ENCODE measurements at places on chromosomes 2 and 18.

GRCh38 chr18:60232541-60232940, 140.0 kb downstream of the MC4R start:
- DNase-seq, result no peak

GRCh38 chr18:73774811-73775509, 372.7 kb downstream of the FBXO15 start:
- DNase-seq, result no peak

DNA sequence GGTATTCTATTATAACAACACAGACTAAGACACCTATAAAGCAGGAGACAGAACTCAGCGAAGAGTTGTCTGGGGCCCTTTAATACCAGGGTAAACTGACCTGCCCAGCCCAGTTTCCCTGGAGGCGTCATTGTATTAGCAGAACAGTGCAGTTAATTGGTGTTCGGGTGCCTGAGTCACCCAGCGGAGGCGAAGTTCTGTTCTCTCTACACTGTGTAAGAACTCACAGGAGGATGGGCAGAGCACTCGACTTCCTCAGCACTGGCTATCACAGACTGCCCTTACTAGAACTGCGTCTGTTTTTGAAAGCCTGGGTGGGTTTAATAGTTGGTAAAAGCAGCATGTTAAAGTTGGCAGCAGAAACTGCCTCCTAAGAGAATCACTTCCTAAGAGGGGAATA, 106.5 kb upstream of the ATP8B1 start:
- no peak for DNase-seq

GRCh38 chr2:69774984-69775982, 33.3 kb downstream of the ANXA4 start:
- peak; percentile 5 for DNase-seq

- no peak for DNase-seq
These were observed 779 bp downstream of the MALL start for GRCh38 chr2:110114831-110115255.

DNA sequence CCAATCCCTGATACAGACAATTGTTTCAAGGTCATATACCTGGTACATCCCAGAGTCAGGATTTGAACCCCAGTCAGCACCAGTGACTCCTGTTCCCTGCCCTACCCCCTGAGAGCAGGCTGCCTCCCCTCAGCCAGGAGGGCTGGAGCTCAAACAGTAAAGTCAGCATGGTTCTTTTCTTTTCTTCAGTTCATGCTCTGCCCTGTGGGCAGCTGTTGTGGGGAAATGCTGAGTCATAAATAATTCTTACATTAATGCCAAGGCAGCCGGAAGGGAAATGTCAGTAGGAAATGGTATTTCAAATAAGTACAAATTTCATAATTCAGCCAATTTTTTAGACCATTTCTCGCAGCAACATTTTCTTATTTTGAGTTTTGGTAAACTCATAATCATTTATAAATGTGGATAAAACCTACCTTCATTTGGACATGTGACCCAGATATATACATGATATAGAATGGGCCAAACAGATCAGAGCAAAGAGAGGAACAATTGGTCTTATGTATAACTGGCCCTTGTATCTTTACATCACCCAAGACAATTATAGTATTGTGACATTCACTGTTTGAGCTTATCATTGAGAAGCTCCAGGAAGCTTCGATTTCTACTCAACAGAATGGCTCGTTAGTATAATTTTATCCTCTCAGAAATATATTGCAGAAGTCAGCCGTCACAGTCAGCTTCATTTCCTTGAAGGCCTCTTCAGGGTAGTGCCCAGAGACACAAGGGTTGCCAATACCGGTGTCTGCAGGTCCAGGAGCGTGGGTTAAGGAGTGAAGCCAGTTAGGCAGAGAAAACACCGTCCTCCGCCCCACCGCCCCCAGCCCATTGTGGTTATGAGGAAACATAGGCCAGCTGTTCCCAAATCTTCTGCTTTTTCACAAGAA, 28.0 kb upstream of the SCYGR1 start:
- no peak for DNase-seq

GRCh38 chr2:136205615-136206014, 87.7 kb upstream of the CXCR4 start:
- DNase-seq, result no peak

DNA sequence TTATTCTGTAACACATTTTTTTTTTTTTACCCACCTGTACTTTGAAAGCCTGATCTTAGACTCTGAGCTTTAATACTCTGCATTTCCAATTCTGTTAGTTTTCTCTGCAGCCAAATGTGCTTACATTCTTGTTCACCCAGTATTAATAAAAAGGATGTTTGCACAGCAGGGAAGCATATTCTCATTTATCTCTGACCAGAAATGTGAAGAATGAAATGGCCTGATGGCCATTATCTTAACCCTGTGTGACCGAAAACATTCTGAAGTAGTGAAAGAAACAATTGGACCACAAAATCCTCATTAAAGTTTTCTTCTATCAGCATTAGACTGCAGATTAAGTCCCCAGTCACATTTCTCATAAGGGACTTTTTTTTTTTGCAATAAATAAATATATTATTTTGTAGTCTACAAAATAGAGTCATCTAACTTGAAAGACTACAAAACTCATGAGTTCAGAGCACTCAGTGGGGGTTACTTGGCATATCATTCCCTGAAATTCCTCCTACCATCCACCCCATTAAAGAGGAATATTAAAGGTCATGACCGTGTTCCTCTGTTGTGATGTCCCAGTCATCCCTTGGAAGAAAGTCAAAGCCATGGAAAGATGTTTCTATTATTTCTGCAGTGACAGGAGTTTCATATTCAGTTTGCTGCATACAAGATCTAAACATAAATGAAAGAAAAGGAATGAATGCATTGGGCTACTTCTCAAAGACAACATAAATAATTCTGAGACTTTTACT, 364.4 kb downstream of the RND3 start:
- no peak for DNase-seq

DNA sequence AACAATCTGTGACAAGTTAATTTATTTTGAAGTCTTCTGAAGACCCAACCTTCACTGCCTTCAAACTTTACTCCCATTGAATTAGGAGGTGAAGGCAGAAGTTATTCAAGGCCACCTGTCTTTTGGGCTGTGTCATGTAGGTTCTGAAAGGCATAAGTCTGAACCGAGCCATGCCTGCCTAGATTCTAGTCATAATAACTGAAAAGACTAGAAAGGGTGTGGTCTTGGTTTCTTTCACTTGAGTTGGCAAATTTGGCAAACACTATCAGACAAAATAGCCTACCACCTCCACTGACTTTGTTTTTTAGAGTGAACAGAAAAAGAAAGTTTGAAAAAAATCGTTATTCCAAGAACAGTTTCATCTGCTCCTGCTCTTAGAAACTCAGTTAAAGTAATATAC, 38.4 kb downstream of the PPM1B start:
- DNase-seq, result no peak

DNA sequence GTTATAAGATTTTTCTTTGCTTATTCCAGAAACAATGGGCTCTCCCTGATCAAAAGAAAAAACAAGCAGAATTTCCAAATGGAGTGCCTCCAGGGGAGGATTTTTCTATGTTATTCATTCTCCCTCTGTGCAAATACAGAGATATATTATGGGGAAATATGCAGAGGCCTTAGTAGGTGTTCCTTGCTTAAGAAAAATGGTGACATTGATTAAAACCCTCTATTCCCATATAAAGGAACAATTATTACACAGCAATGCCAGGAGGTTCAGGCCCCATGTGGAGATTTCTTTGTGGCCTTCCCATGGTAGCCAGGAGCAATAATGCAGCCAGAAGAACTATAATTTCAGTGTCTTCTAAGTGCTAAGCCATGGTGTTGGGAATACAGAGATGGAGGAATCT, 255.9 kb upstream of the CXCR4 start:
- DNase-seq, result no peak

DNA sequence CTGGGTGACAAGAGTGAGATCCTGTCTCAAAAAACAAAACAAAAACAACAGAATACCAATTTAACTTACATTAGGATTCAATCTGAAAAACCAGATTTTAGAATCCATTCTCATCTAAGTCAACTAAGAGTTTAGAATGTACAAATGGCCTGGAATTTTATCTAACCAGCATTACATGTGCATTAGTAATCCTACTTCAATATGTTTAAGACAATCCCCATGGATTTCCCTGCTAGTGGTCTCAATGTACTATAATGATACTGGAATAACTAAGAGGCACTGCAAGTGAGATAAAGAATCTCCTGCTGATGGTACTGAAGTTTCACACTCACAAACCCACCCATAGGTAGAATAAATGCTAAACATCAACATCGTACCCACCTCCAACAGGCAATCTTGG, 53.9 kb upstream of the DNER start:
- no peak for DNase-seq

GRCh38 chr2:9596621-9597311, 34.0 kb downstream of the YWHAQ start:
- no peak for DNase-seq

DNA sequence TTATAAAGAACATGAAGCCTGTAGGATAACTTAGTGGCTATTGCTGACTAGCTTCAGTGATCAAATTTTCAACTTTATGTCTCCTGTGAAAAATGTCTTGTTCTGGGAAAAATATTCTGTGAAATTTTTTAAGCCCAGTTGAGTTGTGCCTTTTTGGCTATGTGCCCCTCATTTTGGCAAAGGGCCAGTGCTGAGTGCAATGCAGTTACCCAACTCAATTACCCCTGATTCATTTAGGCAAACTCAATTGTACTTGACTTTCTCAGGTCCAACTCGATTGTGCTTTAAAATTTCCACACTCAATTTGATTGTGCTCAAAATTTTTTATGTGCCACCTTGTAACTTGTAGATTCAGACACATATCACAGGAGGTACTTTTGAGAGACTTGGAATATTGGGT, 548.8 kb upstream of the NRP2 start:
- no peak for DNase-seq

- DNase-seq, result no peak
These were observed 47.7 kb downstream of the TPO start for GRCh38 chr2:1460851-1461418.

- peak; percentile 10 for DNase-seq
These were observed 72.5 kb downstream of the ACOXL start for GRCh38 chr2:110804915-110805314.

GRCh38 chr18:75418293-75419005, 9.1 kb downstream of the SMIM21 start:
- no peak for DNase-seq

- no peak for DNase-seq
These were observed 11.3 kb downstream of the RAD51AP2 start for GRCh38 chr2:17506736-17507616.

- DNase-seq, result no peak
These were observed 213.9 kb downstream of the FBXO15 start for GRCh38 chr18:73933685-73934084.

DNA sequence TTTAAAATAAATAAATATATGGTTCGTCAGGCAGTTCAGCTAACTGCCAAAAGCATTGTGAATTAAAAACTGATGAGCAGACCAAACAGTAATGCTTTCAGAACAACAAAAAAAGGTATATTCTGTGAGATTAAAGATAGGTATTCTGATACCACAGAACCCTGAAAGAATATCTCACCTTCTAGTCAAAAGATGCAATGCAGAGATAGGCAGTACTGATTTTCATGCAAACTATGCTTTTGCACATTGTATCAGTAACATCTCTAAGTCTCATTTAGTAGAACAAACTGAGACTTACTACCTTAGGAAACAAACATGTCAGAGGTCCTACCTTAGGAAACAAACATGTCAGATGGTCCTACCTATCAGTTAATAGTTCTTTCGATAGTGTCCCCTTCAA, 32.4 kb downstream of the CUL3 start:
- no peak for DNase-seq

- no peak for DNase-seq
These were observed 159.4 kb downstream of the AGPS start for GRCh38 chr2:177551989-177552421.

DNA sequence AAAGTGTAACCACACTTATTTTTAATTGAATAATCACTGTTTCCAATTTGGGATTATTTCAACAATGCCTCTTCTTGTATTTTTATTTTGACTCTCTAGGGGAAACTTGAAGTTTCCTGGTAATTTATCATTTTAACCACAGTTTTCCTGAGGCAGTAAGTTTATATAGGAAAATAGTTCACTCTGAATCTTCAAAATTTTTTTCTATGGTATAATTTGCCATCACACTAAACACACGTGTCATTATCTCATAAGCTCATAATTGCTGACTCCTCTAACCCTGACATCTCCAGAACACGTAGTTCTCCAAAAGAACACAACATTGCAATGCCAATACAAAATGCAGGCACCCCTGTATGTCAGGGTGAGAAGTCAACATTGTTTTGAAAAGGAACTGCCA, 102.2 kb upstream of the FZD7 start:
- no peak for DNase-seq

DNA sequence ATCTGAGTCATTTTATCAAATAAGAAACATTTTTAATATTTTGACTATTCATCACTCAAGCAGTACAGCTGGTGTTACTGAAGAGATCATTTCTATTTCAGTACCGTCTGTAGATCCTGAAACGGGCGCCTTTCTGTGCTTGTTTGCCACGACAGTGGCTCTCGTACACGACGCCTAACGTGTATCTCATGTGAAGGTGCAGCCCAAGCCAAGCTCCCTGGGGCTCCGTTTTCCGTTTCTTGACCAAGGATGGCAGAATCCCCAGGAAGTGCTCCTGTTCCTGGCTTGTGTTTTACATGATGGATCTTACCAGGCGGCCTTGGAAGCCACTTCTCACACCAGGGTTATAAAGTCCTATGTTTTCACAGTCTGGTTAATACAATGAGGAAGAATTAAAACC, 320.6 kb downstream of the GBX2 start:
- DNase-seq, result no peak

- DNase-seq, result no peak
These were observed 124.8 kb downstream of the DTNB start for GRCh38 chr2:25548601-25549000.

GRCh38 chr2:39693245-39693644, 27.5 kb downstream of the TMEM178A start:
- no peak for DNase-seq

GRCh38 chr2:10193851-10194820, 71.6 kb downstream of the RRM2 start:
- DNase-seq, result no peak

DNA sequence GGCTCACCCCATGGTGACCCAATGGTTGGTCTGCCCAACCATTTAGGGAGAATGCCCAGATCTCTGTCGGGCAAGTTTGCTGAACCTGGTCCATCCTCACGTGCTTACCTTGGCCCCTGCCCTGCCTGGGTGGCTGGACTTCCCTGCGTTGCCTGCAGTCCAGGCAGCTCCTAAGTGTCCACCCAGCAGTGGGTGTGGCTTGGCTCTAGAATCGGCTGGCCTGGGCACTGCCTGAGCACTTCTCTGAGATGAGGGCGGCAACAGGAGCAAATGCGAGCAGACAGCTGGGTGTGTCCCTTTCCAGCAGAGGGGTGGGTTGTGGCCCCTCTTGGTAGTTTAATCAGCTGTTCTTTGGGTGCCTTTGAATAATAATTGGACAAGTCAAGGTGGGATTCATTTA, 11.3 kb downstream of the PCARE start:
- DNase-seq, result no peak

- DNase-seq, result no peak
These were observed 166.5 kb downstream of the MAIP1 start for GRCh38 chr2:200121931-200122330.

DNA sequence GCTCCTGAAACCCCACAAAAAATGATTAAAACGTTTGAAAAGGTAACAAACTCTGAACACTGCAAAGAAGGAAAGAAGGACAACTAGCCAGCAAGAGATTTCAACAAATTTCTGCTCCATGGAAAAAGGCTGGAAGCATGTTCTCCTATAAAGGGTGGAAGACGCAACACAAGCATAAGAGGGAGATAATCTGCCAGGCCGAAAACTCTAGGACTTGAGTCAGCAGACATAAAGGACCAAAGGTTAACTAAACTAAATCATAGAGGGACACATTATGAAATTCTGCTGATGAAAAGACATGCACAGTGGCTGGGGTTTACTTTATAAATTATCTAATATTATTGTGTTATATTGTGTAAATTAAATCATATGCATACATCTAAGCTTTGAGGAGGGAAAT, 6.8 kb downstream of the NPHP1 start:
- no peak for DNase-seq

All from stimulated activated CD8-positive, alpha-beta memory T cell treated with anti-CD3 and anti-CD28 coated beads, Interleukin-2, amount 100 ng/mL, for 1 hour (primary cell).